ENCODE measurements at places on chromosomes 1 and 21.

- DNase-seq: no peak
Observed at GRCh38 chr1:56758135-56758534, 61.1 kb downstream of the FYB2 start.

- no peak for DNase-seq
Observed at GRCh38 chr1:108114033-108114599, 86.0 kb downstream of the SLC25A24 start.

GRCh38 chr1:117059334-117059677 is 820 bp upstream of the TTF2 start:
- no peak for DNase-seq

- DNase-seq: peak; percentile 30
Observed at GRCh38 chr1:236685917-236686814, at the start of gene ACTN2. Gene ACTN2, plus strand, starts transcription at chr1:236686499. Its CDS starts 175 bp downstream, at chr1:236686674.

- no peak for DNase-seq
Observed at GRCh38 chr1:68791800-68792199, 294.9 kb upstream of the DEPDC1 start.

DNA sequence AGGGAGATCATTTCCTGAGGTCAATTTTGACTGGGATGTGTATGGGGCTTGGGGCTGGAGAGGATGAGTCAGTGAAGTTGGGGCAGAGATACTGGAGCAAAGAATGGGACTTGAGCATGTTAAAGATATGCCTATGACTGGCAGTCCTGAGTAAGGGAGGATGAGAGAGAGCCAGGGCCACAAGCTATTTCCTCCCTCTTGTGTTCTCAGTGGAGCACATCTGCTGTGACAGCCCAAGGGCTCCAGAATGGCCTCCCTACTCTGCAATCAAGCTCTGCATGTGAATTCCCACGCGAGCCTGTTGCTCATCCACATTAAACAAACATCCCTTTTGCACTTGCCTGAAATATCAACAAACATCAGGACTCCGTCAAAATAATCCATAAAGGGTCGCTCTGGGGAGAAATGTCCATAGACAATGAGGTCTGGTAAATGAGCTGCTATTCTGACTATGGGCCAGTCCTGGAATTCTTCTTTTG is 9.2 kb downstream of the ADCY10 start:
- peak; percentile 83 for DNase-seq

- no peak for DNase-seq
Observed at GRCh38 chr1:5720484-5720883, 271.7 kb downstream of the NPHP4 start.

- DNase-seq: peak; percentile 98
Observed at GRCh38 chr1:165597883-165598675, 33.0 kb upstream of the MGST3 start.

DNA sequence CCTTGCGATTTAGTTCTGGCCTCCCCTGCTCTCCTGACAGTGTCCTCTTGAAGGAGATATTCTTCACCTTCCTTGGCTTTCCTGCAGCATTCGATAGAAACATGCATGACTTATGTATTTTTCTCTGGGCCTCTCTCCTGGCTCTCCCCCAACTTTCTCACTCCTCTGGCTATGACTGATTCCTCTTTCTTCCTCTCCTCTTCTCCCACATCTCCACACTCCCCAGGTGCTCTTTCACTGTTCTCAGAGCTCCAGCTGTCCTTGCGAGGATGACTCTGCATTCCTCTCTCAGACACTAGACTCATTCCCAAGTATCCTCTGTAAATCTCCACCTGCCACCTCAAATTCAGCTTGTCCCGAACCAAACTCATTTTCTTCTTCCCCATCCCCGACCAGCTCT is 18.0 kb downstream of the LRRC42 start:
- no peak for DNase-seq

DNA sequence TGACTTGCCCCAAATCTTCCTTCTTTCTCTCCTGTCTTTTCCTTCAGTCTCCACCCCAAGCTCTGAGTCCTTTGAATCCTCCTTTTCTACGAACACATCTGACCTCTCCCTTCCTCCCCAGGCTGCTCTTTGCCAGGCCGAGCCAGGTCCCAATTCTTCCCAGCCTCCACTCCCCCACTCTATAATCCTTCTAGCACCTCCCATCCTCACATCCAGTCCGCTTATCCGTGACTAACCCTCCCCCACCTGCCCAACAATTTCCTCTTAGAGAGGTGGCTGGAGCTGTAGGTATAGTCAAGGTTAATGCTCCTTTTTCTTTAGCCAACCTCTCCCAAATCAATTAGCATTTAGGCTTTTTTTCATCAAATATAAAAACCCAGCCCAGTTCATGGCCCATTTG is 9.5 kb upstream of the HPDL start:
- DNase-seq: no peak

GRCh38 chr1:67457247-67457646 is 27.0 kb upstream of the SERBP1 start:
- no peak for DNase-seq

GRCh38 chr21:46385846-46386733 is 62.1 kb downstream of the PCNT start:
- DNase-seq: no peak

DNA sequence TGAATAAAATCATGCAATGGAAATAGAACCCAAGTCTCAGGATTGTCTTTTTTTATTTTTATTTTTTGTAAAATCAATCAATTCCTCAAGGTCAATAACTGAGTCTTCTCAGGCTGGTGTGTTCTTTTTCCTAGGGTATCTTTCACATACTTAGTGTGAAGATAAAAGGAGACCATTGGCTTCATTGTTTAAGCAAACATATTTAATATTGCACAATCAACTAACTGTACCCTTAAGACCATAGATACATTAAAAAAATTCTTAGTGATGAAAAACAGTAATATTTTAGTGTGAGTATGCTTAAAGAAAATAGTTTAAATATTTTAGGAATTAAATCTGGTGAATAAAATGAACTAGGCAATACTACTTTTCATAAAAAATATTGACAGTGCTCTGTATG is 31.4 kb downstream of the PDE4B start:
- DNase-seq: no peak

- peak; percentile 6 for DNase-seq
Observed at GRCh38 chr1:3247521-3248121, 178.6 kb downstream of the PRDM16 start.

DNA sequence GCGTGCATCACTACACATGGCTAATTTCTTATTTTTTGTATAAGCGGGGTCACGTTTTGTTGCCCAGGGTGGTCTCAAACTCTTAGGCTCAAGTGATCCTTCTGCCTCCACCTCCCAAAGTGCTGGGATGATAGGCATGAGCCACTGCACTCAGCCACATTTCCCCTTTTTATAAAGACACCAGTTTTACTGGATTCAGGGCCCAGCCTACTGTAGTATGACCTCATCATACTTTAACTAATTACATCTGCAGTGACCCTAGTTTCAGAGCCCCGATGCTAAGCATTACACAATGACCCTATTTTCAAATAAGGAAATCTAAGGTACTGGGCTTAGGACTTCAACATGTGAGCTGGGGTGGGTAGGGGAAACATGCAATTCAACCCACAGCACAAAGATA is 31.8 kb upstream of the ENAH start:
- no peak for DNase-seq

- DNase-seq: peak; percentile 71
Observed at GRCh38 chr1:192958871-192959270, 100.3 kb downstream of the UCHL5 start.

DNA sequence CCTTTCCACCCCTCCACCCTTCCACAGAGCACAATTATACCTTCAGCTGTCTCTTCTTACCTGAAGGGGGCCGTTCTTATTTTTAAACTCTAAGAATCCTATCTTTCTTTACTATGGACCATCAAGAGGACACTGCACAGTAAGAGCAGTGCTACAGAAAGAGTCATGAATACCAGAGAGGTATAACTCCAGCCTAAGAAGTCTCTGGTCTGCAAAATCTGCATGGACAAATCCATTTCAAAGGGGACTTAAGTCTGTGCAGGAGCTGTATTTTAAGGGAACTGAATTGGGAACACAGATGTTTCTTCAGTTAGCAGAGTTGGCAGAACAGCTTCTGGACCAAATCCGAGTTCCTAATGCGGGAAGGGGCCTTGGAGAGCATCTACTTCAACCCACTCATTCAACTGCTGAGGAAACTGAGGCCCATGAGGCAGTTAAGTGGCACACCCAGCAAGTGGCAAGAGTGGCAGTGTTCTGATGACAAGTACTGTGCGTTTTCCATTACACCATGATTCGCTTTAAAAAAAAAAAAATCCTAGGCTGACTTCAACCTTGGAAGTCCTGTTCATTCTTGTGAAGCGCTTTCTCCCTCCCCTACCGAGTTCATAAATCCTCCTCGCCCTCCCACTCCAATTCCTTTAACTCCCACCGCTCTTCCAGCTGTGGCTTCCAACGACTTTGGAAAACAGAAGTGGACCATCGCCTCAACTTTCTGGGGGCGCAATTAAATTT is 1.8 kb downstream of the PLPP3 start:
- DNase-seq: peak; percentile 27

- DNase-seq: no peak
Observed at GRCh38 chr1:238254935-238255334, 364.2 kb upstream of the ZP4 start.

GRCh38 chr1:102365071-102365470 is 368.3 kb upstream of the OLFM3 start:
- no peak for DNase-seq

GRCh38 chr1:223700942-223701637 is 11.2 kb upstream of the CAPN2 start:
- peak; percentile 99 for DNase-seq

GRCh38 chr1:10823000-10823401 is 26.6 kb upstream of the CASZ1 start:
- DNase-seq: no peak

- DNase-seq: no peak
Observed at GRCh38 chr1:30110846-30111245, 612.5 kb downstream of the MATN1 start.

- no peak for DNase-seq
Observed at GRCh38 chr1:234838182-234838581, 228.2 kb upstream of the IRF2BP2 start.

GRCh38 chr1:118049981-118050380 is 120.4 kb downstream of the WDR3 start:
- no peak for DNase-seq

DNA sequence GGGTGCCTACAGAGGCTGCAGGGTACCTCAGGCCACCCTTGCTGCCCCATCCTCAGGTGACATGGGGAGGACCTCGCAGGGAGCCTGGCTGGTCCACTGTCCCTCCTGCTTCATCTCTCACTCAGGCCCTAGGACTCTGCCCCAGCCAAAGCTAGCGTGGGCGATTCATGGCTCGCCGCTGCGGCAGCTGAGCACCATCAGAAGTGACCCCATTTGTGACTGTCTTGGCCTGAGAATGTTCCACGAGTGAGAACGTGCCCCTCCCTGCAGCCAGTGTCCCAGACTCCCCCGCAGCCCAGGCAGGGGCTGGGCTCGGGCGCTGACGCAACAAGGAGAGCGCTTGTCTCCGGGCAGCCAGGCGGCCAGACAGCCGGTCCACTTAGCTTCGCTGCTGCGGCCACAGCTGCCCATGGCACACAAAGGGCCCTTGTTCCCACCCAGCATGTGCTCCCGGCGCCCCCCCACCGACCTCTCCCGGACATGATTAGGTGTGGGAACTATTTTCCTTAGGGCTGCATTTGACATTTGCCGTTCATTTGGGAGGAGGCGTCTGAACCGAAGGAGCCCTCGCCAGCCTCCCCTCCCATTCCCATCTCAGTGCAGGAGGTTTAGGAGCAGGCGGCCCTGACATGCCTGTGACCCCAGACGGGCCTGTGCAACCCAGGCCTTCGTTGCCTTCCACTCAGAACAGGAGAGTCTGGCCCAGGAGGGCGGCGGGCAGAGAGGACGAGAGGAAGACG is 19.3 kb upstream of the POFUT2 start:
- DNase-seq: no peak

- DNase-seq: no peak
Observed at GRCh38 chr1:171213559-171214454, 28.7 kb downstream of the FMO2 start.

GRCh38 chr21:43278766-43279577 is 110.2 kb downstream of the CRYAA start:
- no peak for DNase-seq

DNA sequence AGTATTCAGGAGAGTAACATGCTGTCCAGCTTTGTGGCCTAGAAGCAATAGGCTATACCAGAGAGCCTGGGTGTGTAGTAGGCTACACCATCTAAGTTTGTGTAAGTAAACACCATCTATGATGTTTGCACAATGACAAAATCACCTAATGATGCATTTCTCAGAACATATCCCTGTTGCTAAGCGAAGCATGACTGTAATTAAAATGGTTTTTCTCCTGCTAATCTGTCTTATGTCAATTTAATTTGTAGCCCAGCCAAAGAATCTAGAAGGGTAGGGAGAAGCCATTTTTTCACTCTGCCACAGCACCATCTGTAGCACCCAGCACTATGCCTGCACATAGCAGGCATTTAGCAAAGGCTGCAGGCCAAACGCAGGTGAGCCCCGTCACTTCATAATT is 2.0 kb upstream of the TTC24 start:
- no peak for DNase-seq

DNA sequence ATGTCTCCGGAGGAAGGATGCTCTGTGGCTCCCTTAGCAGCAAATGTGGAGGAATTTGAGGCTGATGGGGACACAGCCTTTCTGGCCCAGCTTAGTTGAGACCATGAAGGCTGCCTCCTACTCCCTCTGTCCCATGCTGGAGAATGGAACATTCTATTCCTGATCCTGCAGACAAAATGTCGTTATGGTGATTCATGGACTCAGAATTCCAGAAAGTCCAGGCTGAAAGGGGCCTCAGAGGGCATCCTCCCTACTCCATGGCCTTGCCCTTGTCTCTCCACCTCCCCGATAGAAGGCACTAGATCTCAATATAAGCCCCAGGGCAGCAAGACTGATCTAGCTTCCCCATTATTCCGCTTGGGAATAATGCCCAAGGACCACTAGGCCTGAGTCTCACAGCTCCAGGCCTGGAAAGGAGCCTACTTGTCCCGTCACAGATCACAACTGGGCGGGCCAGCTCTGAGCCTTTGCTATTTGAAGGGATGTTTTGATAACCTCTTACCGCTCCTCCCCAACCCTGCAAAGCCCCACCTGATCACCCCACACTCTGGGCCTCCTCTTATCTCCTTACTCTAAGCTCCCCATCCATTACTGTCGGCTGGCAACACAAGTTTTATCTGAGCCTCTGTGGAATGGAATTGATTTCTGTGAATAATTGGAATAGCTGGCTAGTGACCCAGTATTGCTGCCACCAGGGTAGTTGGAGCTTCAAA is 52.8 kb upstream of the TRABD2B start:
- DNase-seq: peak; percentile 65

GRCh38 chr1:82377201-82377884 is 576.6 kb downstream of the ADGRL2 start:
- DNase-seq: peak; percentile 72

GRCh38 chr1:64759968-64760367 is 15.1 kb downstream of the RAVER2 start:
- DNase-seq: no peak

- DNase-seq: no peak
Observed at GRCh38 chr1:151655371-151655770, 43.5 kb downstream of the SNX27 start.

DNA sequence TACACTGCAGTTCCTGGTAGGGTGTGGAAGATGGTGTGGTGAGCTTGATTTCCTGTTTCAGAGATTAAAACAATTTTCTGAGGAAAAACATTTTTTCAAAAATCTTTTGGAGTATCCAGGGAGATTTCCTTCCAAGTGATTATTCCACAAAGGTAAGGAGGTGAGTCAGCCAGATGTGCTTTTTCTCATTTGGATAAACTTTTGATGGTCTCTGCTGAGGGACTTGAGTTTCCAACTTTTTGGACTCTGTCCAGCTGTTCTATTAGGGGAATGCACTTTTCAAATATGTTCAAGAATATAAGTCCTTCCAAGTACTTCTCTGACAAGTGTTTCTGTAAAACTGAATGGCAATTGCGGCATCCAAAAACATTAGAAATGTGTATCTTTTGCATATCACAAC is 628.8 kb upstream of the ADAMTS5 start:
- no peak for DNase-seq

GRCh38 chr21:17699524-17700189 is 87.0 kb upstream of the BTG3 start:
- no peak for DNase-seq

Data from fibroblast of skin of back (primary cell).